Left renal cortex interstitium (tissue), 4 donors: ENCODE measurements at places on chromosomes 6 and 20. TPM values are rescaled to one million over a fixed set of nuclear protein-coding genes. Genes with fewer than 3 reads are reported as not detected.

DNA sequence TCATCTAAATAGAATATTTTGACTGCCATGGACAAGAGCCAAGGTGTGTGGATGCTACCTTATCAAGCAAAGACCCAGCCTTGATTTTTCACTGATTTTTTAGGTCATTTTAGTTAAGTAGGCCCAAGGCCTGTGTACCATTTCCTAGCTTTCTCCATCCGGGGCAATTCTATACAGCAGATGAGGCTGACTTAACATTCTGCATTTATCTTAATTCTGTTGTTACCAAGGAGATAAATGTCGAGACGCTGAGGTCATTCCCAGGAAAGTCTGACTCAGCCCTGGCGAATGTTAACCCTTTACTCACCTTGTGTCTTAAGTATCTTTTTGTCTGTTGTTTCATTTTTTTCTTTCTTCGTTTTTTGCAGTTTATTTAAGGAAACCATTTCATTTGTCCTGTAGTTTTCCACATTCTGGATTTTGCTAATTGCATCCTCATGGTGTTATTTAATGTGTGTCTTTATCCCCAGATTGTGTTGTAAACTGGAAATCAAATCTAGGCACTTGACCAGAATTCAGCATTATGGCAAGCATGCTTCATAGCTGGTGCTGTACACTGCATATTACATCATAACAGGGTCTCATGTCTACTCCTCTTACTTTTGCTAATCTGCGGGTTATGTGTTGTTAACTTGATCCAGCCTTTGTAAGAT, 277.0 kb downstream of the CDKAL1 start:
- DNase-seq, result no peak

DNA sequence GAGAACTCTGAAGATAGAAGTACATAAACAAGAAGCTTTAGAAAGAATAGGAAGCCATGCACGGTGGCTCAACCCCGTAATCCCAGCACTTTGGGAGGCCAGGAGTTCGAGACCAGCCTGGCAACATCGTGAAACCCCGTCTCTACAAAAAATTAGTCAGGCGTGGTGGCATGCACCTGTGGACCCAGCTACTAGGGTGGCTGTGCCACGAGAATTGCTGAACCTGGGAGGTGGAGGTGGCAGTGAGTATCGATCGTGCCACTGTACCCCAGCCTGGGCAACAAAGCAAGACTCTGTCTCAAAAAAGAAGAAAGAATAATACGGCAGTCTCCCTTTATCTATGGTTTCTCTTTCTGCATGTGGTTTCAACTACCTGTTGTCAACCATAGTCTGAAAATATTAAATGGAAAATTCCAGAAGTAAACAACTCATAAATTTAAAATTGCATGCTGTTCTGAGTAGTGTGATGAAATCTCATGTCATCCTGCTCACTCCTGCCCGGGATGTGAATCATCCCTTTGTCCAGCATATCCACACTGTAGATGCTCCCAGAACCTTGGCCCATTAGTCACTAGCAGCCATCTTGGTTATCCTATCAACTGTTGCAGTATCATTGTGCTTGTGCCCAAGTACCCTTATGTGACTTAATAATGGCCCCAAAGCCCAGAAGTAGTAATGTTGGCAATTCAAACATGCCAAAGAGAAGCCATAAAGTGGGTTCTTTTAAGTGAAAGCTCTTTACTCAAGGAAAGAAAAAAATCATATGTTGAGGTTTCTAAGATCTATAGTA, 22.1 kb downstream of the DEK start:
- no peak for DNase-seq

GRCh38 chr20:36352843-36353553, 46.9 kb downstream of the DLGAP4 start:
- no peak for DNase-seq

DNA sequence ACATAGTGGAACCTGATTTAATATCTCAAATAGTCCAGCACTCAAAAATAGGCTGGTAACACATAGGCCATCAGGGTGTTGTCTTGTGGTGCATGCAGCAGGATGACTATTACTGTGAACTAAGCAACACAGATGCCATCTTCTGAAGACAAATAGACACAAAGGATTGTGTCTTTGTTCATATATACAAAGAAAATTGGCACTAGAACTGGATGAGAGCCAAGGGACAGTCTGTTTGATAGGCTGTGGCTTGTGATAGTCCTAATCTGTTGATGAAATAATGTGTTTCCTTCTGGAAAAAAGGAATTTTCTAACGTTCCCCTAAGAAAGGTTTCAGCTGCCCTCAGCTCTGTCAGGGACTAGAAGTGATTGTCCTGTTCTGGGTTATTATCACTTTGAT, 129.8 kb downstream of the TPBG start:
- DNase-seq, result no peak

Gene PPT2
- 27.9 TPM for polyA plus RNA-seq

Gene LPA
- polyA plus RNA-seq, result 0.28 TPM

Gene MATN4
- polyA plus RNA-seq, result 0.40 TPM

DNA sequence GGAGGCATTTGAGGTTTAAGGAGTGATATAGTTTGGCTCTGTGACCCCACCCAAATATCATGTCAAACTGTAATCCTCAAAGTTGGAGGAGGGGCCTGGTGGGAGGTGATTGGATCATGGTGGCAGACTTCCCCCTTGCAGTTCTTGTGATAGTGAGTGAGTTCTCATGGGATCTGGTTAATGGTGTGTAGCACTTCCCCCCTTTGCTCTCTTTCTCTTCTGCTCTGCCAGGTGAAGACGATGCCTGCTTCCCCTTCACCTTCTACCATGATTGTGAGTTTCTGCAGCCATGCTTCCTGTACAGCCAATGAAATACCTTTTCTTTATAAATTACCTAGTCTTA, 1.7 kb upstream of the HDDC2 start:
- DNase-seq, result no peak

Gene ARMH2
- polyA plus RNA-seq, result not detected

DNA sequence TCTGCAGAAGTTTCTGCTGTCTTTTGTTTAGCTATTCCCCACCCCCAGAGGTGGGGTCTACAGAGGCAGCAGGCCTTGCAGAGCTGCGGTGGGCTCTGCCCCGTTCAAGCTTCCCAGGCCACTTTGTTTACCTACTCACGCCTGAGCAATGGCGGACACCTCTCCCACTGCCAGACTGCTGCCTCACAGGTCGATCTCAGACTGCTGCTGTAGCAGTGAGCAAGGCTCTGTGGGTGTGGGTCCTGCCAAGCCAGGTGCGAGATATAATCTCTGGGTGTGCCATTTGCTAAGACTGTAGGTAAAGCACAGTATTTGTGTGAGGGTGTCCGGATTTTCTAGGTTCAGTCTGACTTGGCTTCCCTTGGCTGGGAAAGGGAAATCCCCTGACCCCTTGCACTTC, 23.6 kb upstream of the ZNF337 start:
- no peak for DNase-seq

- no peak for DNase-seq
Observed at GRCh38 chr20:39075731-39076130, 113.6 kb downstream of the DHX35 start.

DNA sequence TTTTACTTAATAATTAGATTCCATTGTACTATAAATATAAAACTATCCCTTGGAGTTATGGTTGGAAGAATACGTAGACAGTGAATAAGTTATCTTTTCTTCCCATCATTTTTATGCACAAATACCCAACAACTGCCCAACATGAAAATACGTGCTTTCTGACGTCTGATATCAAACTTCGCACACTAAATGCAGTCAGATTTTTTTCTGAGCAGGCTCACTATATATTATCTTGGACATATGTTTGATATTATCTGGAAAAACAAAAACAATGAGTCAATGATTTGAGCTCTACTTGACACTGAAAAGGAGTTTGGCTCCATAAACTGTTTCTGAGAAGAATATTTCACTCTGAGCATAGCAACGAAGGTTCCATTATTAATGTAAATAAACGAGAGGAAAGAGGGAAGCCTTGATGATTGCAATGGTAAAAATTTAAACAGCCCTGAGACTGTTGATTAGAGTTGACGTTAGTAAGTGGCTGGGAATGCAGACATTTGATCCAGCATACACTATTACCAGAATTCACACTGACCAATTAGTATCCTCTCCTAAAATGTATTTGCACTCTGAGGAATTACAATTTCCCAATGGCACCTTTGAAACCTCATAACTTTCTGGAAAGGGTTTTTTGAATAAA, 1090.0 kb downstream of the EPHA7 start:
- no peak for DNase-seq

GRCh38 chr6:165268987-165269386, 40.4 kb downstream of the C6orf118 start:
- DNase-seq, result no peak

DNA sequence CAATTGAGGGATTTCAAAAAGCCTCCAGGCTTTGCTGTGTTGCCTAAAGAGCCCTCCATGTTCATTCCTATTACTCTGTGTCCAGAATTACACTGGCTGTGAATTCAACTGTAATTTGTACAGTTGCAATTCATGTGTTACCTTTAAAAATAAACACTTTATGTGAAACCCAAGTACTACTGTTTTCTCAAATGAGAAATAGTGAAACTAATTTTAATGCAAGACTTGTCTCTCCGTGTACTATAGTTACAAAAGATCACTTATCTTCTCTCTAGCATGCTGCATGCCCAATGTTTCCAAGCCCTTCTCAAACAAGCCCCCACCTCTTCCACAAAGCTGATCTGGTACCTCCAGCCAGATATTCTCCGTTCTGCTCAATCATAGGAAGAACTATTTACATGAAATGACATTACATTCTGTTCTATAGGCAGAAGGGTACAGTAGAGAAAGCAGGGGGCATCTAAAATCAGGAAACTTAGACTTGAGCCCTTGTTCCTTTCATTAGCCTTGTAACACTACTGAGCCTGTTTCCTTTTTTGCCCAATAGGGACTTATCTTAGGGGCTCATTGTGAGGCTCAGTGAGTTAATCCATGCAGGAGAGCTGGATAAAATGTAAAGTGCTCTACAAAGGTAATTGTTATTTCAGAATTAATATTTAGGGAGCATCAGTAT, 12.3 kb upstream of the COL9A1 start:
- no peak for DNase-seq

Gene DEFB124
- 0.19 TPM for polyA plus RNA-seq

DNA sequence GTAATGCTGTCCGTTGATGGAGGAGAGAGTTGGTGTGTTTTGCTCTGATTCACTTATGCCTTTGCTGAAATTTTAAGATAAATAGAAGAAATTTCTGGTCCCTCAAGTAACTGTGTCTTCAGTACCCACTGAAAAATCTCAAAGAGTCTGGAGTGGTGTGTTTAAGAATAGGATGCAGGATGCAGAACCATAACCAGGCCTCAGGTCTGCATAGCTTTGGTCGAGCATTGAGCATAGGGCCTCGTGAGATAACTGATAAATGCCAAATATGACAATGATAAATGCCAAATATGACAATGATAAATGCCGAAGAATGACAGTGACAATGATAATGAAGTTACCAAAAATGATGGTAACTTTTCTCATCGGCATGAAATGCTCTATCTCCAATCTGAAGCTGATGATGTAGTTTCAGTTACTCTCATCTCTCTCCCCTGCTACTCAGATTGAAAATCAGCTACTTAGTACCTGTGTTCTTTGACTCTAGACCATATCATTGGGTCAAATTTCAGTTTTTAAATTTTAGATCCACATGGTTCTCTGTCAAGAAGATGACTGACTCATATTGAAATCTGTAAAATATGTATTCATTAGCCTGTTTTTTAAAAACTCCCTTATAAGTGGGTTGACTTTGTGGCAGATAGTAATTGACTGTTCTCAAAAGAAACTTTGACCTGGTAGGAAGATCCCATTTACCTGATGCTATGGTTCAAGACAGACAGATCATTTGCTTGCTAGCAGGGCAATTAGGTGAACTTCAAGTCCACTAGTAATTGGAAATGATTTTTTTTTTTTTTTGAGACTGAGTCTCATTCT, 96.6 kb downstream of the SLC16A10 start:
- DNase-seq, result no peak

Gene LPIN3
- 8.0 TPM for polyA plus RNA-seq

- DNase-seq, result no peak
Observed at GRCh38 chr20:32702706-32703425, 29.1 kb upstream of the C20orf203 start.

GRCh38 chr20:40481337-40481736, 207.7 kb downstream of the MAFB start:
- DNase-seq, result no peak

Gene PCK1
- polyA plus RNA-seq, result 18.8 TPM
